Non-pigmented ciliary epithelial cell (primary cell): ENCODE measurements at places on chromosomes 3 and 15.

GRCh38 chr3:127988770-127989557, 63.3 kb upstream of the SEC61A1 start:
- no peak for DNase-seq

GRCh38 chr15:64090527-64090926, 3.1 kb downstream of the CIAO2A start:
- DNase-seq: no peak

GRCh38 chr3:78745847-78746246, 1022.0 kb downstream of the ROBO1 start:
- no peak for DNase-seq

DNA sequence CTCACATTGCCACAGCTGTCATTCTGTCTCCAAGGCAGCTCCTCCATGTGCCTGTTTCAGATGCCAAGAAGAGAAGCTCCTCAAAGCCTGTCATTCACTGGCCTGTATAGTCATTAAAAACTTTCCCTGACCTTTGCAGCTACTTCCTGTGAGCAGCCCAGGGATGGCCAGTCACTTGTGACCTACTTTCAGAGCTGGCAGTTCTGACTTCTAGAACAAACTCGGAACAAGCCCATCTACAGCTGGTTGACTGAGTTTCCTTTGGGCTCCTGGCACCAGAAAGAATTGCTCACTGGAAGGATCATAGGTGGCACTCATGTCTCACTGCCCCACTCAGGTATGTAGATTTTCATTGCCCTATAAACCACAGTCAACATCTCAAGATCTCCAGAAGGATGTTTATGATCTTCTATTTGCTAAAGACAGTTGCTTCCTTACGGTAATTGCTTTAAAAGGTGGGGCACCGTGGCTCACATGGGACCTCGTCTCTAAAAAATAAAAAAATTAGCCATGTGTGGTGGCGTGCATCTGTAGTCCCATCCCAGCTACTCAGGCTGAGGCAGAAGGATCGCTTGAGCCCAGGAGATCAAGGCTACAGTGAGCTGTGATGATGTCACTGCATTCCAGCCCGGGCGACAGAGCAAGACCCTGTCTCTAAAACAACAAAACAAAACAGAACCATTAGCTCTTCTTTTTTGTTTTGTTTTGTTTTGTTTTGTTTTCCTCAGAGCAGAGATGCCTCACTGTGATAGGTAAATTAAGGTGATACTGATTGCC, 11.2 kb upstream of the ATP13A3 start:
- no peak for DNase-seq
